IMR-90 (cell line): ENCODE measurements at places on chromosomes 12 and 14.

- DNase-seq = no peak
Observed at GRCh38 chr12:9961106-9961505, 10.1 kb upstream of the CLEC12A start.

GRCh38 chr14:68947802-68948201 is 31.3 kb downstream of the ACTN1 start:
- peak; percentile 42 for DNase-seq

DNA sequence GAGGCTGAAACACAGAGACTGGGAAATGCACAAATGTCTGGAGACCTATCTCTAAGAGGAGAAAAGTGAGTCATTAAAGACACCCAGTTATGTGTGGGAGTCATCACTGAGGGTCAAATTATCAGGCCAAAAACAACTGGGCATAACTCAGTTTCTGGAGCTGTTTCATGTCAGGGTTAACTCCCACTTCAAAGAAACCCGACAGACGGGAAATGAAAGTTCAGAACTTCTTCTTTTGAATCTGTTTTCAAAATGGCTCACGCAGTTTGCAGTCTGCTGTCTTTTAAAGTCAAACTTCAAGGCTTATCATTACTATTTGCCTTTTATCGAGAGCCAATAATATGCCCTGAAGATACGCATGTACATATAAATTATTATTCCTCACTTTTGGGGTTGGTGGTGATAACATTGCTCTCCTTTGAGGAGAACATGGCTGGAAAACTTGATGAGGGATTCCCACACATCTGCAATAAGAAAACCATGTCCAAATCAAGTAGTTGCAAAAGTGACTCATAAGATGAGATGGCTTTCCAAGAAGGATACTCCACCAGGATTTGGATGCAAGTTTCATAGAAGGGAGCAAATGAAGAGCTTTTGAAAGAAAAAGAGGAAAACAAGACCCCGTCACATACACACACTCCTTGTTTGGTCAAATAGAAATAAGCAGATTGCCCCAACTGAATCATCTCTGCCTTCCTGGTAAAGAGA is 341.4 kb downstream of the ADAMTS20 start:
- peak; percentile 67 for DNase-seq

DNA sequence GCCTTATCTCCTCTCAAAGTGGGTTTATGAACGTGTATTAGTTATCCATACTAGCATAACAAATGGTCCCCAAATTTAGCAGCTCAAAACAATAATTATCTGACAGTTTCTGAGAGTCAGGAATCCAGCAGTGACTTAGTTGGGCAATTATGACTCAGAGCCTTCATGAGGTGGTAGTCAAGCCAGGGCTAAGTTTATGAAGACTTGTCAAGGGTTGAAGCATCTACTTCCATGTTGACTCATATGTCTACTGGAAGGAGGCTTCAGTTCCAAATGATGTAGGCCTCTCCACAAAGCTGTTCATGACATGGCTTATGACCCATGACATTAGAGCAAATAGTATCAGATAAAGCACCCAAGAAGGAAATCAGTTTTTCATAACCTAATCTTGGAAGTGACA is 73.2 kb downstream of the IPO8 start:
- DNase-seq = peak; percentile 73

DNA sequence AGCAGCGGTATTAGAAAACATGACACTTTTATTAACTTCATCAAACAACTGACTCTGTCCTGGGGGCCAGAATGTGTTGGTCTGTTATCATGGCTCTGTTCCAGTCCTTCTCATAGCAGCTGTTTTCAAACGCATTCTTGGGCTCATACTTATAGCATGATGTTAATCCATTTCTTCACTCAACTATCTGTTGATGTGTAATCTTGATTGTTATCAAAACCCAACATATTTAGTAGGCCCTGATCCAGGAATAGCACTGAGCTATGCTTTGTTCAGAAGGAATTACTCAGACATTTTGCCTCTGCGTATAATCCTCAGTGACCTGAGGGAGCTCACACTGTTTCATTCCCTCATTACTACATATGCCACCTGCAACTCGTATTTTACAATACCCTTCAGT is 315.9 kb downstream of the BMP4 start:
- peak; percentile 75 for DNase-seq

- peak; percentile 32 for DNase-seq
Observed at GRCh38 chr14:30994681-30995620, 30.5 kb upstream of the AP4S1 start.

GRCh38 chr12:29537298-29537697 is 39.8 kb upstream of the OVCH1 start:
- DNase-seq = peak; percentile 85

DNA sequence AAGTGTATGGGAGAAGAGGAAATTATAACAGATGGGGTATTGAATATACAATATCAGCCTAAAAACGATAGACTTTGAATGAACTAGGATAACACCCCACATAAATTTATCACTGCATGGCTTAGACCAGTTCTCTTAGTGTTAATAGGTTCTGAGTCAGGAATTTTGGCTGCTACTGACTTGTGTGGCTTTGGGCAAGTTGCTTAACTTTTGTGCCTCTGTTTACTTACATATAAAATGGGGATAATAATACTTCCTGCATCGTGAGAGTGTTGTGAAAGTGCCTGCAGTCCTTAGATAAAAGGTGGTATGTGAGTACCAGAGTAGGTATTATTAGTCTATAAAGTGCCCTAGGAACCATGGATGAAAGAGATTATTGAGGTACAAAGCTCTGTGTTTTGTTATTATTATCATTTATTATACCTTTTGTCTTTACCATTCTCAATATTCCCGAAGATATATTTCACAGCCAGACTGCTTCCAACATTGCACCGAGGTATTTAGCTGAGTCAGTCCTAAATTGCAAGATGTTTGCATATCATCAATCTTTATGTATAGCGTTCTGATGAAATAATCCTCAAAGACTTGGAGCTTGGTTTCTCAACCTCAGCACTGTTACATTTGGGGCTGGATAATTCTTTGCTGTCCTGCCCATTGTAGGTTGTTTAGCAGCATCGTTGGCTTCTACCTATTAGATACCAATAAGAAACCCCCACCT is 2.3 kb upstream of the PAWR start:
- DNase-seq = peak; percentile 40

DNA sequence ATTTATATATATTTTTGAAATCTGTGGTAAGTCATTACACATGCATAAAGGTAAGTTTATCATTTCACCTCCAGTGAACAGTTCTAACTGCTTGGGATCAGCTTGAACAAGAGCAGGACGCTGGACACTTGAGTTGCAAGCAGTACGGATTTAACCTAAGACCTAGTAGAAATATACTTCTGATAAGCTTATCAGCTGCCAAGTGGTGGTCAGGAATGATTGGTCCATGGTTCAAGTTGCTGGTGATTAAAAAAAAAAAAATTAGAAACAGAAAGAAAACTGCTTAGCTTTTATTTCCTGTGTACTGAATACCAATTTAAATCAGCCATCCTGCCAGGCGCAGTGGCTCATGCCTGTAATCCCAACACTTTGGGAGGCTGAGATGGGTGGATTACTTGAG is 88.6 kb downstream of the AEBP2 start:
- DNase-seq = no peak

DNA sequence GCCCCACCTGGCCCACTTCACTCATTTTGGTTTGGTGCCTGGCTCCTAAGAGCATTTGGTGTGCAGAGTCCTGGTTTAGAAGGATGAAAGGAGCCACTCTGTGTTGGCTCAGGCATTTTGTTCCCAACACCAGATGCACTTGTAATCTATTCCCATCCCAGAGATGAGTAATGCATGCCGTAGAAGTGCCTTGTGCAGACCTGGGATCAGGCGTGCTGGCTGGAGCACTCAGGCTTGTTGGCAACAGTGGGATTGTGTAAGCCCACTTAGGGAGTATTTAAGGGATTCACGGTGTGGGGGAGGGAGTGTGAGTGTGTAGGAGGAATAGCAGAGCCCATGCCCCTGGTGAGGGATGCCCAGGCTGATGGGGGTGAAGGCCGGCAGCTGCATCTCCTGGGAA is 501.5 kb upstream of the TBX3 start:
- peak; percentile 26 for DNase-seq

DNA sequence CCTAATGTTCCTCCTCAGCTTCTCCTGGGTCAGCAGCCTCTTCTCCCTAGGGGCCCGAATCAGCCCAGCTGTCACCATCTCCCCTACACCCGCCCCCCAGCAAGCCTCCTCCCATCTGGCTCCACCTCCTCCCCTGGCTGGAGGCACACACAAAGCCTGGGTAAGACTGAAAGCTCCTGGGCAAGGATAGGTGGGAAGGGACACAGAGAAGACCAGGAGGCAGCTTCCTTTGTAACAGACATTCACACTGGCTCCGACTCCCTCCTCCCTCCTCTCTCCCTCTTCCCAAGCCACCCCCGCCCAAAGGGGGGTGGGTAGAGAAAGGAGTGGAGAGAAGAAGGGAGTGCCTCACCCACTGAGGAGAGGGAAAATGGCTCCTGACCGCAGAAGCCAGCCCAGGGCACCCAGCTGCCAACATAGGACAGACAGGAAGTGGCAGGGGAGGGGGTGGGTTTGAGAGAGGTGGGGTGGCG is 4.0 kb downstream of the CHD4 start:
- DNase-seq = peak; percentile 25

- no peak for DNase-seq
Observed at GRCh38 chr14:36723530-36723929, 61.9 kb downstream of the PAX9 start.

DNA sequence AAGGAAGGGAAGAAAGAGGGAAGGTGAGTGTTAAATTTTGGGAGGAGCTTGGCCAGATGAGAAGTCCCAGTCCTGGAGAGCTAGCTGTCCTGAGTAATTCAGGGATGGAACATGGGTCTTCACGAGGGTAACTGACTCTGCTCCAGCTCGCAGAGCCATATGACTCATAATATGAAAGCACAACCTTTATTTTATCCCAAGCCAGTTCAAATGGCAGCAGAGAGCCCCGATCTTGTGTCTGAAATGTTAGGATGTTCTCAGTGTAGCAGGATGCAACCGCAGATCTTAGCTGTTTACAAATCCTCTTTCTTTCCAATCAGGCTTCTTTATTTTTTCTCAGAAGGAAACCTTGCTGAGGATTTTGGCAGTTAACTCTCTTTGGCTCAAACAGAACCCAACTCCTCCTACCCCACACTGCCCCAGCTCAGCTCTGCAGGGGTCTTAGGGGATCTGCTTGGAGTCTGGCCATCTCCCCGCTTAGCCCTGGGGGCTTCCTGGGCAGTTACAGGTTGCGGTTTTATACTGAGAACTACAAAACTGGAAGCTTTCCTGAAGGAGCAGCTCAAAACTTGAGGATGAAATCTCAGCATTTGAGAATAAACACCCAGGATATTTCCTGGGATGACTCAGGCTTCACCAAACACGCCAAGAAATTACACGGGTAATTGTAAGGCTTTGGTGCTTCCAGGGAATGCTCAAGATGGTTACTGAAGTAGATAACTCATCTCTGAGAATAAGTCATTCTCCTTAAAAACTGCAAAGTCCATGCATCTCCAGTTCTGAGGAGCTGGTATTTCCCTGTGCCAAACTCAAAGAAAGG is 92.5 kb downstream of the VCPKMT start:
- DNase-seq = peak; percentile 89

GRCh38 chr12:91173124-91173523 is 9.5 kb downstream of the DCN start:
- no peak for DNase-seq

- DNase-seq = peak; percentile 85
Observed at GRCh38 chr12:75446857-75447256, 33.7 kb upstream of the GLIPR1 start.

GRCh38 chr14:75273272-75274049 is 5.2 kb upstream of the FOS start:
- DNase-seq = peak; percentile 93

DNA sequence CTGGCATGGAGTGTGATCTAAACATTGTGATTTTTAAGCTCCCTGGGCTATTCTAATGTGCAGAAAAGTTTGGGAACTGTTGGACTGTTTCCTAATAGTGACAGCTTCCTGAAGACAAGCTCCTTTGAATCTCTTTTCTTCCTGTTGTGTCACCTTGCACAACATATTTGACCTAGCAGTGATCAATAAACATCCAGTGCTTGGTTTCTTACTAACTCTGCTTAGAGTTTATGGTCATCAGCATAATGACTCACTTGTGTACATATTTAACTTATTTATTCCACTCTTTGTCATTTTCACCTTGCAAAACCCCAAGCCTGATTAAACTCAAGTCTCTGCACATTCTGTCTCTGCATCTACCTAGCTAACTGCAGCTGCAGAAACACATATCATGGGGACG is 27.3 kb upstream of the TBC1D30 start:
- no peak for DNase-seq

GRCh38 chr14:21023174-21023573 is 1.7 kb downstream of the NDRG2 start:
- DNase-seq = no peak

DNA sequence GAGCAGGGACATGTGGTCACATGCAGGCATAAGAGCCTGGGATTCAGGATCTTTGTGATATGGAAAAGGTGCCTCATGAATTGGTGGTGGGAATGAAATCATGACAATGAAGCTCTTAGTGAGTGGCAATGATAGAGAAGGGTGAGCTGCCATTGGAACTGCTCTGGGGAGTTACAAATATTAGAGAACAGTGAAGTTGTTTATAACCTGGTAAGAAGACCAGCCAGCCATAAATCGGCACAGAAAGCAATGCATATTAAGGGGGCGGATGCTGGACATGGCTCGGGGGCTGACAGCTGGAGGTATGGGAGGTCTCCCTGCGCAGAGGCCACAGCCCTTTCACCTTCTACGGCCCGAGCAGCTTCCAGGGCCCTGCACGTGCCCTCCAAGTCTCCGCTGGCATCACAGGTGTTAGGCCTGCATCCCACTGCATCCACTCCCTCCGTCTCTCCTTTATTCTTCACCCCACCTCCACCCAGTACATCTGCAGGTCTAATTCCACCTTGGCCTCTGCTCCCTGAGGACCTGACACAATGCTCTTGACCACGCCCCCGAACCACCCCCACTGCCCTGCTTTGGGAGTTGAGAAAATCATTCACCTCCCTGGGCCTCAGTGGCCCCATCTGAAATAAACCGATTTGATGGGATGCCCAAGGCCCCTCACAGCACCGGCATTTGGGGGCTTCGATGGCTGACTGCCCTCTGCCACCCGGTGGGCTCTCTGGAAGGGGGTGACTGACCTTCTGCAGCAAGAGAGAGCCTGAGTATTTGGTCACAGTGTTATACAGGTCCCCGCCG is 4.1 kb downstream of the CACNA2D4 start:
- no peak for DNase-seq

GRCh38 chr14:101122237-101123141 is 219.0 kb upstream of the RTL1 start:
- DNase-seq = no peak

- DNase-seq = no peak
Observed at GRCh38 chr14:31745741-31746140, 184.5 kb downstream of the NUBPL start.

DNA sequence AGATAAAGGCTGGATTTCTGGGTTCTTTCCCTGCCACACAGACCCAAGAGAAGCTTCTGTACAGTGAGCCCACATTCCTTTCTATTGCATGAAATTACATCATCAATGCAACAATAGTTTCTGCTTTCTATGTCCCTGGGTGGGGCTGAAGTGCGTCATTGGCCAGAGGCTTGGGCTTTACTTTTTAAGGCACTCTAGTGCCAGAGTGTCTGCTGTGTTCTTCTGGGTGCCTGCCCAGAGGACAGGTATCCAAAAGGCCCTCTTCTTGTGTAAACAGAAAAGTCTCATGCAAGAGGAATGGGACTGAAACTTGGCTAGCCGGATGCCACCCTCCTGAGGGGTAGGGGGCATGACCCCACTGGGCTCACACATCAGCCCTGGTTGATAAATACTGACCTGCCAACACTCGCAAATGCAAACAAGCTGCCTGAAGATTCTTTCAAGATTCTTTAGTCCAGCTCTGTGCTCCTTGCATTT is 5.9 kb downstream of the KRT86 start:
- peak; percentile 94 for DNase-seq
